ENCODE measurements at places on chromosomes 13 and 19.

DNA sequence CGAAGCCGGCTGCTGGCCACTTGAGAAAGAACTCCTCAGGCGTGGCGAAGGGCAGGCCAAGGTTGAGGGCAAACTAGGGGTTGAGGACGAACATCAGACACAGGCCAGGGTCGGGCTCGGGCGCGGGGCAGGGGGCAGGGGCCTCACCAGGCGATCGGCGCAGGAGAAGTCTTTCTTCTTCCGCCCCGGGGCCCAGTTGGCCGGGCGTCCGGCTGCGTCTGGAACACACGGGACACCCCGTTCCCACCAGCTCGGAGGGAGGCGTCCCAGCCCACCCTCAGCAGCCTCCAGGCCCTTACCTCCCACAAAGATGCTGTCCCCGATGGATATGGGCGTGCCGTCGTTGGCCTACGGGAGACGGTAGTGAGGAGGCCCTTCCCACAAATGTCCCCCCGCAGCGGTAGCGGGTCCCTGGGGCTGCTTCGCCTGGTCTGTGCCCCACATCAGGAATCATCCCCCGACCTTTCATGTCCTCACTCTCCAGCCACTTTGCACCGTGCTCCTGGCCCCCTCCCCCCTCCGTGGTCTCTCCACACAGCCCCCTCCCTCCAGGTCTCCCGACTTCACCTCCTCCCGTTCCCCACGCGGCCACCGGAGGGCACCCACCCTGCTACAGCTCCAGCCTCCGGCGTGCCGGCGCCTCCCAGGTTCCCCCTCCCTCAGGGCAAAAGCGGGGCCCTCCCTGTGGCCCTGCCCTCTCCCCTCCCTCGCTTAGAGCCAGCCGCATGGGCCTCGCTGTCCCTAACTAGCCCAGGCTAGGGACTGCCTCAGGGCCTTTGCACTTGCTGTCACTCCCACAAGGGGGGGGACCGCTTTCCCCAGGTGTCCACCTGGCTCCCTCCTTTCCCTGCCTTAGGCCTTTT lies 4.8 kb downstream of the PNKP start:
- no peak for DNase-seq

GRCh38 chr19:2235381-2236063 lies 607 bp downstream of the PLEKHJ1 start:
- no peak for DNase-seq

- DNase-seq: no peak
Observed at GRCh38 chr19:7926021-7926726, at the start of gene CTXN1. Gene CTXN1, minus strand, starts transcription at chr19:7926135. Its CDS starts 597 bp downstream, at chr19:7925538.

- no peak for DNase-seq
Observed at GRCh38 chr13:111662451-111662850, 342.0 kb downstream of the TEX29 start.

GRCh38 chr13:78836238-78836784 lies 177.4 kb upstream of the OBI1 start:
- DNase-seq: no peak

- DNase-seq: no peak
Observed at GRCh38 chr19:35436477-35437405, 11.3 kb upstream of the FFAR2 start.

GRCh38 chr19:33302175-33302973 lies at the start of gene CEBPA:
Gene CEBPA, minus strand, starts transcription at chr19:33302534. Its CDS starts 120 bp downstream, at chr19:33302414.
- peak; percentile 84 for DNase-seq

GRCh38 chr19:45139286-45140143 lies 21.3 kb downstream of the NKPD1 start:
- no peak for DNase-seq

DNA sequence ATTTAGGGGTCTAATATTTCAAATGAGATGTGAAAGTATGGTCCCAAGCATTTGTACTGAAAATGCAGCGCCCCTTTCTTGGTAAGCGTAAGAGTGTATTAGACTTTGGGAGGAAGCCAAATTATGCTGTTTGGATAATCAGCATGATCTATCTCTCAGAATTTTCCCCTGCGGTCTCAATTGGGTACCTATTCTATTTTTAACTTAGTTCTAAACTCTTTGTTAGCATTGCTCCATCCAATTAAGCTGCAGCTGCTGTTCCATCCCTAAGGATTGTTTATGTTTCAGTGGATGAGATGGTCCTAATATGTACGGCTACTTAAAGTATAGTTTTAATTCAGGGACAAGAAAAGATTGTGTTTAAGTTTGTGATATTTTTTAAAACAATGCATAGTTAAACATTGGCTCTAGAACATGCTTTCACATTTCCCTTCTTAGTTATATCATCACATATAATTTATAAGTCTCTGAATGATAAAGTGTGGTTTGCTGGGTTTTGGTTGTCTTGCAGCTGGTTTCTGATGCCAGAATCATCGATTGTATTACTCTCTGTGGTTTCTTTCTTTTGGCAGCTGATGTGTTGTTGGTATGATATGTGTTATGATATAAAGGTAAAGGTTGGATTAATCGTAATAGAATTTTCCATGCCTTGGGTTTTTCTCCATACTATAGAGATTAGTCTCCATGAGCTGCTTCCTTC lies 15.0 kb downstream of the POLR1D start:
- no peak for DNase-seq

DNA sequence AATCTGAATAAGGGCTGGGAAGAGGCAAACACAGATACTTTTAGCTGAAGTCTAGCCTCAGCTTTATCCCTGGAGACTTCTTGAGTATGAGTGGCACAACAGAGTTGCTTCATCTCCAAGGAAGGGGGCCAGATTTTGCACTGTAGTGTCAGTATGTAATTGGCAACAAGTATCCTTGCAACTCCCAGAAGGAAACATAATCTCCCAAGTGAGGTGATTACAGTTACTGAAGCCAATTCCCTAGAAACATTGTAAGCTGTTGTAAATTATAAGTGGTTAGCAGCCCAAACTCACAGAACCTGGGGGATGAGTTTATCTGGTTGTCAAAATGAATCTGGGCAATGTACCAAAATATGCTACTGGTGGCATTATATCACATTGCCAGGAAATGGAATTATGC lies 2065.7 kb upstream of the PCDH20 start:
- no peak for DNase-seq

- no peak for DNase-seq
Observed at GRCh38 chr13:33554919-33555791, 262.8 kb upstream of the RFC3 start.

GRCh38 chr19:44891016-44891882 lies at the start of gene TOMM40:
Gene TOMM40, plus strand, starts transcription at chr19:44891254. Its CDS starts 162 bp downstream, at chr19:44891416.
- peak; percentile 34 for DNase-seq

DNA sequence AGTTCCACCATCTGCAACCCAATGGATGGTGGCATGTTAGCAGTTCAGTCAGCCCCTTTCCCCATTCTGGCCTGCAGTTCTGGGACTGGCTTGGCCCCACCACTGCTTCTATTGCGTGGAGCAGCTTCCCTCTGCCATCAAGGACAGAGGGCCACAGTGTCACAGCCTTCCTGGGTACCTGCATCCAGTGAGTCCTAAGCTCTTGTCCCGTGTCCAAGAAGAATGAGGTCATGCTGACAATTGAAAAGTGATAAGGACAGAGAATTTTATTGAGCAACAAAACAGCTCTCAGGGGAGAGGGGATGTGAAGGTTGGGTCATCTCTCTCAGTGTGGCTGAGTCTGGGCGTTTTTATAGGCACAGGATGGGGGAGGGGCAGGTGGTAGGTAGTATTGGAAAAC lies 33.5 kb upstream of the SIN3B start:
- no peak for DNase-seq

DNA sequence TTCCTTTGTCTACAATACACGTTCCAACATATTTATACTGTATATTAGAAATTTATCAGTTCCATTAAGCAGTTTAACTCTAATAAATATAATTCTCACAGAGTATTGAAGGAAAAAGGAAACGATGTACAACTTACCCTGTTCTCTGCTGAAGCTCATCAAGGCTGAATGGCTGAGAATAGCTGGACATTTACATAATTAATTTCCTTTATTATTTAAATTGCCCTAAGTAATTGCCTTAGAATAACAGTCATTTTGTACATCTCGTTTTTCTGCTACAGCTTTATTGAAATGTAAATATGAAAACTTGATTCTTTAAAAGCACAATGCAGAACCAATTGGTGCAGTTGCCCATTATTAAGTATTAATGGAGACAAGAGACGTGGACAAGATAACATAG lies 648.3 kb upstream of the ATXN8OS start:
- DNase-seq: no peak

DNA sequence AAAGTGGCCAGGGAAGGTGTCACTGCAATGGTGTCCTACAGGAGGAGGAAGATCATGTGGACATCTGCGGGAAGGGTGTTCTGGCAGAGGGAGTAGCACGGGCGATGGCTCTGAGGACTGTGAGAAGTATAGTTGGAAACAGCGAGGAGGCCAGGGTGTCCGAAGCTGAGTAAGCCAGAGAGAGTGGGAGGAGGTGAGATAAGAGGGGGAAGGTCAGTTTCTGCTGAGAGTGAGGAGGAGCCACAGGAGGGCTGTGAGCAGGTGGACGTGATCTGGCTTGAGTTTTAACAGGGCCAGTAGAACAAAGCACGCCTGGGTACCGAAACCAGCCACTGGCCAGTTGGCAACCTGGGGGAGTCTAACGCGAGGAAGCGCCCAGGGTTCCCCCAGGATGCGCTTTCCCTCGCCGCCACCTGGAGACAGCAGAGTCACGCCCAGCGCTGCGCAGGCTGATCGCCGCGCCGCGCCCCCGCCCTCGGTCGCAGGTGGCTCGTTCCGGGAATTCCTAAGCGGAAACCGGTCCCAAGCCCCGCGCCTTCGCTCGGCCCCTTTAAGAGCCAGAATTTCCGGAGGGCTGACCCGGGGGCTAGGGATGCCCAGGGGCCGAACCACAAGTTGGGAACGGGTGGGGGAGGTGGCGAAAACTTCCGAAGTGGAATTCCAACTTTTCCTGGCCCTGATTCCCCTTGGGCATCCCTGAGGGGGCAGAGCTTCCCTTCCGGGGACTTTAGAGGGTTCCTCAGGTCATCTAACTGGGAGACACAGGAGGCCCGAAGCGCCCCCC lies 1.1 kb upstream of the LSR start:
- no peak for DNase-seq

DNA sequence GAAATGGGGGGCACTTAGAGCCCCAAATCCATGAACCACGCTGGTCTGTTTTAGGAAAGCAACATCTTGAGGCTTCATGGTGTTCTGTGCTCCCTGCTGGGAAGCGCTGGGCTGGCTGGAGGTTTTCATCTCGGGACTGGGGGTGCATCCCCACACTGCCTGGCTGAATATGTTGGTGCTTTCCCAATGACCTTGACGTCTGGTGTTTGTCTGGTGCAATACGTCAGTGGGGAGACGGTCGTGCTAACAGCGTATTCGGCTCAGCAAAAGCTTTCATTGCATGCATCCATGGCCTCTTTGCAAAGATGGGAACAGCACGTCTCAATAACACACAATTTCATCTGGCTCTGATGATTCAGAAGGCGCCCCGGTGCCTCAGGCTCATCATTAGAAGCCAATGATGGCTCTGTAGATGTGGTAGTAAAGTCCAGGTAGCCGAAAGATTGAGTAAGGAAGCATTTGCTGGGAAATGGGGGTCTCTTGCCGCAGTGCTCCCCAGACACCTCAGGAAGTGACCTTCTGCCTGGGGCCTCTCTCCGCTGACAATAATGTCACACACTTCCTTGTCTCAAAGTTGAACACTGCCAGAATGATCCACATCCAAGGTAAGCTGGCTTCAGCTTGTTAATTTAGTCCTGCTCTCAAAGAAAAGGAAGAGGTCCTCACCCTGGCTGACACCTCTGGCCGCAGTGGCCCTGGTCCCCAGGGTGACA lies 97.7 kb downstream of the ING1 start:
- DNase-seq: no peak

DNA sequence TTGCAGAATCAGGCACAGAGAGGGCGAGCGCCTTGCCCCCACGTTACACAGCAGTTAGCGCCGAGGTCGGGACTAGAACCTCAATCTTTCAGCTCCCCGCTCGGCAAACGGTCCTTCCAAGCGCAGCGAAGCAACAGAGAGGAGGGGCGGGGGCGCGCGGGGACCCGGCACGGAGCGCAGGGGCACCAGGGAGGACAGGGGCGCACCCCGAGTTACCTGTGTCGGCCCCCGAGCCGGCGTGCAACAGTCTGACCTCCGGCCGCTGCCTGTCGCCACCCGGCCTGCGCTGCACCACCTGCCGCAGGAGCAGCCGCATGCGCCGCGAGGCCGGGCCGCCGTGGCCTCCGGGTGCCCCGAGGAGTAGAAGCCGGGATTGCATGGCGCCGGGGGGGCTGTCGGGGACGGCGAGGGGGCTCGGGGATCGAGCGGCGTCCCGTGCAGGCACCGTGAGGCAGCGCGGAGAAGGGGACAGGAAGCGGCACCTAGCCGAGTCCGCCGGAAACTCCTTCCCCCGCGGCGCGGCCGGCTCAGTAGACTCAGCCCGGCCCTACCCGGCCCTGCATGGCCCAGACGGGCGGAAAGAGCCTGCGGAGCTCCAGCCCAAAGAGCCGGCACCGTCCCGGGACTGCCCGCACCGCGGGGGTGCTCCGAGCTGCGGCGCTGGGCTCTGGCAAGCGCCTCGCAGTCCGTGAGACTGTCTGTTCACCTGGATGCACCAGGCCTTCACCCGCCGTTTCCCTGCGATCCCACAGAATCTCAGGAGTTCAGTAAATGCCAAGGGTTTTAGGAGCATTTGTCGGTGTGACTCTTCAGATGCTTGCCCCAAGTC lies at the start of gene VWA8:
Gene VWA8, minus strand, starts transcription at position 473 of the 829 bp plus-strand sequence. Its CDS starts 94 bp downstream, at position 379.
- DNase-seq: peak; percentile 38

DNA sequence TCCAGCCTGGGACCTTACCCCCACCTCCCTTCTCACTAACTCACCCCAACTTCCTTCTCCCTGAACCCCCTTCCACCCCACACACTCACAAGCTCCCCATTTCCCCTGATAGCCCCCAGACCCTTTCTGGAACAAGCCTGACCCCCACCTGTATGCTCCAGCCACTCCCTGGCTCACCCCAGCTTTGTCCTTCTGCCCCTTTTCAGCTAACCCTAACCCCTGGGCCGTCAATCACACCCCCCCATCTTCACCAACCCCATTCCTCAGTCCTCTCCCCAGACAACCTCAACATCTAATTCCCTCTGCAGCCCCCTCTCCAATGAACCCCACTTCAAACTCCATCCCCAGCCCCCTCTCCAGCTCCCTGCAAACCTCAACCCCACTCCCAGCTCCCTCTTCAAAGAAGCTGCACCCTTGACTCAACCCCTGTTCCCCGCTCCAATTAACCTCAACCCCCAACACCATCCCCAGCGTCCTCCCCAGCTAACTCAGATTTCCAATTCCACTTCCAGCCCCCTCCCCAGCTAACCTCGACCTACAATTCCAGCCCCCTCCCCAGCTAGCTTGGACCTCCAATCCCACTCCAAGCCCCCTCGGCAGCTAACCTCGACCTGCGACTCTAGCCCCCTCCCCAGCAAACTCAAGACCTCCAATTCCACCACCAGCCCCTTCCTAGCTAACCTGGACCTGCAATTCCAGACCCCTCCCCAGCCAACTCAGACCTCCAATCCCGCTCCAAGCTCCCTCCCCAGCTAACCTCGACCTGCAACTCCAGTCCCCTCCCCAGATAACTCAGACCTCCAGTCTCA lies 929 bp downstream of the GNG7 start:
- DNase-seq: no peak

- no peak for DNase-seq
Observed at GRCh38 chr13:97240788-97241734, 18.9 kb downstream of the MBNL2 start.

GRCh38 chr19:46388311-46389095 lies 24.9 kb downstream of the CCDC8 start:
- DNase-seq: no peak
